Endothelial cell of umbilical vein (primary cell): ENCODE measurements at places on chromosomes 1 and 21. TPM values are rescaled to one million over a fixed set of nuclear protein-coding genes. Genes with fewer than 3 reads are reported as not detected.

DNA sequence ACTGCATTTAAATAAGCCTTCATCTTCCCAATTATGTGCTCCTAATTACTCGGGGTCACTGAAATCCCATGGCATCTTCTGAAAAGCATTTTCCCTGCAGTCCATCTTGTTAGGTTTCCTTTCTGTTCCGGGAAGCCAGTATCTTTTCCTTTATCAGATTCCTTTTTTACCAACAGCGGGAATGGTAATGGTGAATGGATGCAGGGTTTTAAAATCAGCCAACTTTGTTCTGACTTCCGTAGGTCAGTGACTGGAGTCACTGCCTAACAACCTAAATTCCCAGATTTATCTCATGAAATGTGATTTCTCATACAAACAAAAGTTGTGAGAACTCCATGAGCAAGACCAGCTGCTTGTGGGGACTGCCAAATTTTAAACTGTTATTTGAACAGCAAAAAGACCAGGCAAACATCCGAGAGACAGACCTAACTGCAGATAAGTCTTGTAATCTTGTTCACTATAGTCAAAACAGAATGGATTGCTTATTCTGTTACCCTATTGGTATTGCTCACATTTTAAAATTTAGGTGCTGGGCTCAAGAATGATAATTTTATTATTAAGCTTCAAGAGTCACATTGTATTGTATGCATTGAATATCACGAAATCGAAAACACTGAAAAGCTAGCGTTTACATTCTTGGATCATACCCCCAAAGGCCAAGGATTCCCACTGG lies 1.2 kb upstream of the RWDD3 start:
- DNase-seq: no peak

DNA sequence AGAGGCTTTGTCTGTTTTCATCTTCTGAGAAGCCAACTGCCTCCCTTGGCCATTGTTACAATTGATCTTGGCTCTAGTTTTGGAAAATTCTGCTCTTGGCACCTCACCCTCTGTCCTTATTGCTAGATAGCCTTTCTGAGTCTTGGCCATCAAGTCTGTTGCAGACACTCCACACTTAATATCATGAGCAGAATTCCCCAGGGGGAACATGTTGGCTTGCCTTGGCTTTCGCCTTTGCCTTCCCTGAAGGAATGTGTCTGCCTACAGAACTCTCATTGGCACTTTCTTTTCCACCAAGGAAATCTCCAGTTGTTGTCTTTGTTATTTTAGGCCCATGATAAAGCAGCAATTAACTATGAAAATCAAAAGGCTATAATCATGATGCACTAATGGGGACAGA lies 42.7 kb upstream of the LDLRAP1 start:
- no peak for DNase-seq

DNA sequence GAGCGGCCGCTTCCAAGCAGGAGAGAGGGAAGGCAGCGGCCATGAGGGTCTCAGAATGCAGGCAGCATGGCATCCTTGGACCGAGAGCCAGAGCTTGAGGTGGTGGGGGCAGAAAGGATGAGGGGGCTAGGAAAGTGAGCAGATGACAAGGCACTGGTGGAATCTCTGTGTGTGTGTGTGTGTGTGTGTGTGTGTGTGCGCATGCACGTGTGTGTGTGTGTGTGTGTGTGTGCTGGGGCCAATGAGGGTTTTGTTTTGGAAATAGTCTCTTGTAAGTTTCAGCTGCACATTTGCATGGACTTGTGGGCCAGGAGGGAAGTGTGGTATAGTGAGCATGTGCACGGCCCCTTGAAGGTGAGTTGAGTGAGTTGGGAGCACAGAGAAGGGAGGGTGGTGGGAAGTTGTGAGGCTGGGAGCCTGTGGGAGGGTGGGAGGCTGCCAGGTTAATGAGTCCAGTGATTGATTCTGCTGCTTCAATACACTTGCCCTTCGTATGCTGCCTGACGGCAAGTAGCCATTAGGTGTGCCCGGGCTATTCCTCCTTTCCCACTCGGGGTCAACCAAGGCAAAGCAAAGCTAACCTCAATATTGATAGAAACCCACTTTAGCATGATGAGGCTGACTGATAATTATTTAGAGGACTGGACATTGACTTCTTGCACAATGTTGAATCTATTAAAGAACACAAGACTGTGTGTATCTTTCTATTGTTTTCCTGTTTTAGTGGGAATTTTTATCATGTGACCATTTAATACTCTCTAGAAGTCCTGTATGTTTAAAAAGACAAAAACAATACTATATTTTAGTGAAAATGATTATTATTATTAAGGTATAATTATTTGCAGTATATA lies 80.3 kb downstream of the PROX1 start:
- no peak for DNase-seq

DNA sequence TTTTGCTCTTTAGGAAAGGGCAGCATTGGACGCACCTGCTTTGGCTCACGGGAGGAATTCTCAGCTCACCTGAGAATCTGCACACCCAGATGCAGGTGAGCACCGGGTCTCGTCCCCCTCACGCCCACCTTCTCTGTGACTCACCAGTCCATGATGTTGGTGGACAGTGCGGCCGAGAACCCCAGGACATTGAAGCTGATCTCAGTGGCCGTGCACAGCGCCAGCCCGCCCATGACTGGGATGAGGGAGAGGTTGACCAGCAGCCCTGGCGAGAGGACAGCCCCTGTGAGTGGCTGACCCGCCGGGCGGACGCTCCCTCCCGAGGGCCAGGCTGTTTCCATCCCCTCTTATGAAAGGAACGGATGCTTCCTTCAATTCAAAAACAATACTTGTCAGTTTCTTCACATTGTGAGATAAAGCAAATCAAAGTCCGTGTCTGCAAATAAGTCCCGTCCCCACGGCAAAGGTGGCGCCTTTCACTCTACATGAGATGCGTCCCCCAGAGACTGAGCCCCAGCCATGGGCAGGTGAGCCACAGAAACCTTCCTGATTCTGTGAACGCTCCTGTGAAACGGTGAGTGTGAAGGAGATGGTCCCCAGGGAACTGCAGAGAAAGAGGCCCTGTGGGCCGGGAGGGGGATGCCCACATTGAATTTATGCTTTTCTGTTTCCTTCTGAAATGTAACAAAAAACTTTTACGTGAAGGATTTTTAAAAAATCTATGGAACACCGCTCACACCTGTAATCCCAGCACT lies 12.7 kb upstream of the CDK11B start:
- no peak for DNase-seq

DNA sequence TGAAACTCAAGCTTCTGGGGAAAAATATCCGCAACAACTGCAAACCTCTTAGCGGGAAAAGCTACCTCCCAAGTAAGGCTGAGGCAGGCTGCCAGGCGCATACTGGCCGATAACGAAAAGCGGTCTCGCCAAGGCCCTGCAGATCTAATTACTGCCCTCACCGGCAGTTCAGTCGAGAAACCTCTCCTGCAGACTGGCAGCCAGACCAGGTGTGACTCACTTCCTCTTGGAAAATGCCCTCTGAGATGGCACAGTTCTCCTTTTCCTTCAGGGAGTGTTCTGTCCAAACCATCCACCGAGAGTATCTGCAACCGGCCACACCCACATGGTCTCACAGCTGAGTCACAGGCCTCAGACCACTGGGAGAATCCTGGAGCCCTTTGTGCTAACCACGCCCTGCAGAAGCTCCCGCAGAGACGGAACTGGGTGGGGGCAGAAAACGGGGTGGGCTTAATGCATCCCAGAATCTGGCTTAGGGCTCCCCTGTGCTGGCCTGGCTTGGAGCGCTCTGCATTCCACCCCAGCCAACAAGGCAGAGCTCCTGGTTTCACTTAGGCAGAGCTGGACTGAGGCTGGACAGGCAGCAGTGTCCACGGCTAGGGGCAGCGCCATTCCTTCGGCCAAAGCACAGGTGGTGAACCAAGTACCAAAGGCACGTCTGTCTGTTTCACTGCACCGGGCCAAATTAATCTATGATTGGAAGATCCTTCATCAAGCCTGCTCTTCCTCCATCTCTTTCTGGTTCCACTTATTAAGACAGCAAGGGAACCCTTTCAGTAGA lies 1.2 kb downstream of the S100A10 start:
- peak; percentile 86 for DNase-seq

DNA sequence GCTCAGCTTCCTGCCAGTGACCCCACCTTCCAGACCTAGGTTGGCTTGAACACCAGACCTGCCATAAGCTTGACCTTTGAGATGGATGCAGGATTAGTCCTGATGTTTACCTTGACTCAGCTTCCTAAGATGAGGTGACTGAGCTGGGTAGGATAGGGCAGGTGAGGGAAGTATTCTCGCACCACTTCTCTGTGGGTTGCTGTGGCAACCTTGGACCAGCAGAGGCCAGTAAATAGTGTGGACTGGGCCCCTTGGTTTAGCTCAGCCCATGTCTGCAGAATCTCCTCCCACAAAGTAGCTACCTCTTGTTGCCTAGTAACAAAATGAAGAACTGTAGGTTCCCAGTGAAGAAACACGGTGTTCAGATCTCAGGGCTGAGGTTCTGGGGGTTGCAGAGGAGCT lies 8.4 kb downstream of the RPS6KA1 start:
- DNase-seq: no peak

- no peak for DNase-seq
Observed at GRCh38 chr1:246215510-246215903, 291.6 kb downstream of the SMYD3 start.

GRCh38 chr1:33903210-33903589 lies 39.3 kb downstream of the HMGB4 start:
- no peak for DNase-seq

DNA sequence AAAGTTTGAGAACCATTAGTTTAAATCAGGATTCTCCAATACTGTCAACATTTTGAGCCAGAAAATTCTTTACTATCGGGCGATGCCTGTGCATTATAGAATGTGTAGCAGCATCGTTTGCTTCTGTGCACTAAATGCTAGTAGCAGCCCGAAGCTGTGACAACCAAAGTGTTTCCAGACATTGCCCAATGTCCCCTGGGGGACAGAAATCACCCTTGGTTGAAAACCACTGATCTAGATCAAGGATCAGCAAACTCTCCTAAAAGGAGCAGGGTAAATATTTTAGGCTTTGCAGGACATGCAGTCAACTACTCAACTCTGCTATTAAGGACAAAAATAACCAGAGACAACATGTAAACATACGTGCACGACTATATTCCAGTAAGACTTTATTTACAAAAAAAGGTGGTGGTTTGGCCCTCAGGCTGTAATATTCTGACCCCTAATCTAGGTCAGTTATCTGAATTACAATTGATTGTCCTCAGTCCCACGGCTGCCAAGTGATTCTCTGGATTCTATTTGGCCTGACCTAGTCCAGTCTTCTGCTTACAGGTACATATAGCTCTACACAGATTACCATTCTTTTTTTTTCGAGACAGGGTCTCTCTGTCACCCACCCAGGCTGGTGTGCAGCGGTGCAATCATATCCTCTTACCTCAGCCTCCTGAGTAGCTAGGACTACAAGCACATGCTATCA lies 10.6 kb downstream of the FAF1 start:
- DNase-seq: no peak

- DNase-seq: no peak
Observed at GRCh38 chr1:88394958-88395357, 289.1 kb upstream of the PKN2 start.

The ACBD6 gene
- 52.8 and 56.4 TPM in 2 replicates for total RNA-seq
